ENCODE measurements at places on chromosomes 12 and 14.

DNA sequence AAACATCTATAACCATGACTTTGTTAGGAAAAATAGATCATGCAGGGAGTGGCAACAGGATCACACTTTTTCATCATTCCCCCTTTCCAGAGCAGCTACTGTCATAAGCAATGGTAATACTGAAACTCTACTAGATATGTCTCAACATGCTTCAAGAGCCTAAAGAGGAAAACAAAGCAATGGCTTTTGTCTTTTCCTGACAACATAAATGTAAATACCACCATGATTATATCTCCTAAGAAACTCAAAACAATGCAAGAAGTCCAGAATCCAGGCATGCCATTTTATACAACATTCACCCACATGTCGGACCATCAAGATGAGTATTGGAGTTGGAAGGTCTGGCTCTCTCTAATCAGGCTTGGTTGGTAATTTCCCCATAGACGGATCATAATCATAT, 78.7 kb downstream of the KIF21A start:
- no peak for DNase-seq

GRCh38 chr12:120678572-120678971, 8.4 kb upstream of the MLEC start:
- no peak for DNase-seq

DNA sequence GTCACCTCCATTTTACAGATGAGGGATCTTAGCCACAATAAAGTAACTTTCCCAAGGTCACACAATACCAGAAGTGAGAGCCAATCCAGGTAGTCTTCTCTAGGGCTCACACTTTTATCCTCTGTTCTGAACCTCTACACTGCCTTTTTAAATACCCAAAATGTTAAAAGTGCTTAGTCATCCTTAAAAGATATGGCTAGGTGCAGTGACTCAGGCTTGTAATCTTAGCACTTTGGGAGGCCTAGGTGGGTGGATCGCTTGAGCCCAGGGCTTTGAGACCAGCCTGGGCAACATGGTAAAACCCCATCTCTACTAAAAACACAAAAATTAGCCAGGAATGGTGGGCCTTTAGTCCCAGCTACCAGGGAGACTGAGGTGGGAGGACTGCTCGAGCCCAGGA, 104.1 kb upstream of the PPP4R3A start:
- no peak for DNase-seq

GRCh38 chr12:102484428-102484958, 4.1 kb upstream of the IGF1 start:
- no peak for DNase-seq

DNA sequence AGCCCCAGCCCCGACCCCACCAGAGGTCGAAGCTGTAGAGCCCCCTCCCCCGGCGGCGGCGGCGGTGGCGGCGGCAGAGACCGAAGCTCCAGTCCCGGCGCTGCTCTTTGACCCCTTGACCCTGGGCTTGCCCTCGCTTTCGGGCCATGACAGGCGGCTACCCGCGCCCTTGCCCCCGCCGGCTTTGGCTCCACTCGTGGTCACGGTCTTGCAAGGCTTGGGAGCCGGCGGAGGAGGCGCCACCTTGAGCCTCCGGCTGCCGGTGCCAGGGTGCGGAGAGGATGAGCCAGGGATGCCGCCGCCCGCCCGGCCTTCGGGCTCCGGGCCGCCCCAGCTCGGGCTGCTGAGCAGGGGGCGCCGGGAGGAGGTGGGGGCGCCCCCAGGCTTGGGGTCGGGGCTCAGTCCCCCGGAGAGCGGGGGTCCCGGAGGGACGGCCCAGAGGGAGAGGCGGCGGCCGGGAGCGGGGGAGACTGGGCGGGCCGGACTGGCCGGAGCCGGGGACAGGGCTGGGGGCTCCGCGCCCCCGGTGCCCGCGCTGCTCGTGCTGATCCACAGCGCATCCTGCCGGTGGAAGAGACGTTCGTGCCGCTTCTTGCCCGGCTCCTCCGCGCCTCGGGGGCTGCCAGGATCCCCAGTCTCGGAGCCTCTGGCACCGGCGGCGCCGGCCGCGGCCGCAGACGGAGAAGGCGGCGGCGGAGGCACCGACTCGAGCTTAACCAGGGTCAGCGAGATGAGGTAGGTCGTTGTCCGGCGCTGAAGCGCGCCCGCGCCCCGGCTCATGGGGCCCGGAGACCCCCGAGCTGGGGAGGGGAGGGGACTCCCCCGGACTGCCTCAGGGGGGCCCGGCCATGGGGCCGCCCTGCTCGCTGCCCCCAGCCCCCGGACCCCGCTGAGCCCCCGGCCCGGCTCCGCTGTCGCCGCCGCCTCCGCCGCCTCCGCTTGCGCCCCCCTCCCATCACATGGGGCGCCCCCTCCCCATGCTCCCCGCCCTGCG, 778 bp downstream of the AGAP2 start:
- no peak for DNase-seq

DNA sequence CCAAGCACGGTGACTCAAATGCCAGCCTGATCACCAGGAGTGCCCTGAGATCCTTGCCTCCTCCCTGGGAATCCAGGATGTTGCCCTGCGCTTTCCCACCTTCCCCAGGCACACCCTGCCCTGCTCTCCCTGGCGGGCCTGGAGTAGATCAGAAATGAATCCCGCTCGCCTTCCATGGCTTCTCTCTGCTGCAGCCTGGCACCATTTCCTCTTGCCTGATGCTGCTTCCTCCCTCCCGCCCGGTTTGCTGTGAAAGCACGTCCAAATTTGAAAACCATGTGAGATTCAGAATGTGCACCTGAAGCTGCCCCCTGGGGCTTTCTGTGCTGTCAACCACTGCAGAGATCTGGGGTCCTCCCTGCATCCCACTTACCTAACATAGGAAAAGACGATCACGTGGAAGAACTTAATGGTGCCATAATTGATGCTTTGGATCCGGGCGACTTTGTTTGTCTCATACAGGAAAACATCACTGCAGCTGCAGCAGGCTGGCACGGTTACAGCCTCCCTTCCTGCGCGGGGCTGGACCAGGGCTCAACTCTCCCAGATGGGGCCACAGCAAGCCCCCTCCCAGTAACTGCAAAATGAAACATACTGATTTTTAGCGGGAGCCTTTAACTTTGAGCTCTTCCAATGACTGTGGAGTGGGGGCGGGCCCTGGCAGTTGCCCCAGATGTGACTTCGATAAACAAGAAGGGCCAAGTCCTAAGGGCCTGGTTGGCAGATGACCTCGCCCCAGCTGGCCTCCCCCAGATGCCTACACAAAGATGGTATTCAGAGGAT, 24.9 kb upstream of the C12orf76 start:
- DNase-seq = no peak

- no peak for DNase-seq
Observed at GRCh38 chr12:124538194-124539082, 29.0 kb downstream of the NCOR2 start.

DNA sequence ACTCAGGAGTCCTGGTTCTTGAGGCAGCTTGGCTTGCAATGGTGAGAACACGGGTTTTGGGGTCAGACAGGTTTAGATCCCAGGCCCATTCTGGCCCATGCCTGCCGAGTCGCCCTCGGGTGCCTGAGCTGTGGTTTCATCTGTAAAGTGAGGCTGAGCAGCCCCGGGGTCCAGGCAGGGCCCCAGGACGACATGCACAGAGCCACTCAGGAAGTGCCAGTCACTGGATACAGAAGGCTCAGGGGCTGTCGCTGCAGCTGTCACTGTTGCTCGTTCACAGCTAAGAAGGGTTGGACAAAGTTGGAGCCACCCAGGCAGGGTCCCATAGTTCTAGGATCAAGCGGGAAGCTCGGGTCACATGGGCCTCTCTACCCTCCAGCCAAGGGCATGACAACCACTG, 403.1 kb downstream of the BCL11B start:
- no peak for DNase-seq

Data from AG04450 (cell line).